ENCODE measurements at places on chromosomes 13 and 19.
A peak's percentile ranks its signal among the peaks of the same experiment; 100 is the strongest.

DNA sequence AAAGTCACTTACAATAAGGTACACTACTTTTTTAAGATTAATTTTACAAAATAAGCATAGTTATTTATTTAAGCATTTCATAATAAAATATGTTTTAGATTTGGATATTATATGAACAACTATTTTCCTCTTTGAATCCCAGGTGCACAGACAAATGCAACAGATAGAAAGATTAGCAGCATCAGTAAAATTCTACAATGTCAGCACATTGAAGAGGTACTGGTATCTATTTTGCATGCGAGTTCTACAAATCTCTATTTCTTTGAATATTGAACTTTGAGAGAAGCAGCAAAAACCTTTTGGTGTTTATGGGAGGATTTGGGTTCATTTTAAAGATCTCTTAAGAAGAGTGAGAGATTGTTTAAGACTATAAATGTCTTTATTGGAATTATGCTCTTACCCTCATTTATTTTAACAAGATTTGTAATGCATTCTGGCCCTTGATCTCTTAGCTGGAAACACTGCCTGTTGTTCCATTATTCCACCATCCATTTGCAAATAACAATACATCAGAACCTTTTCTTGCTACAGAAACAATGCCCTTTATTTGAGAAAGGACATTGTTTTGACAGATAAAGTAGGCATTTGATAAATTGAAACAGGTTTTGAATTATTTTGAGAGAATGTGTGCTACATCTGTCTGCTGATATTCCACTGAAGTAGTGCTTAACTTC is 558.8 kb upstream of the KLHL1 start:
- no peak for DNase-seq

- DNase-seq = no peak
These were observed 40.6 kb downstream of the FBN3 start for GRCh38 chr19:8108560-8109445.

- DNase-seq = peak; percentile 29
These were observed 10.8 kb downstream of the RASL11A start for GRCh38 chr13:27281420-27281819.

- peak; percentile 92 for DNase-seq
These were observed 32.7 kb downstream of the MBNL2 start for GRCh38 chr13:97254816-97255215.

DNA sequence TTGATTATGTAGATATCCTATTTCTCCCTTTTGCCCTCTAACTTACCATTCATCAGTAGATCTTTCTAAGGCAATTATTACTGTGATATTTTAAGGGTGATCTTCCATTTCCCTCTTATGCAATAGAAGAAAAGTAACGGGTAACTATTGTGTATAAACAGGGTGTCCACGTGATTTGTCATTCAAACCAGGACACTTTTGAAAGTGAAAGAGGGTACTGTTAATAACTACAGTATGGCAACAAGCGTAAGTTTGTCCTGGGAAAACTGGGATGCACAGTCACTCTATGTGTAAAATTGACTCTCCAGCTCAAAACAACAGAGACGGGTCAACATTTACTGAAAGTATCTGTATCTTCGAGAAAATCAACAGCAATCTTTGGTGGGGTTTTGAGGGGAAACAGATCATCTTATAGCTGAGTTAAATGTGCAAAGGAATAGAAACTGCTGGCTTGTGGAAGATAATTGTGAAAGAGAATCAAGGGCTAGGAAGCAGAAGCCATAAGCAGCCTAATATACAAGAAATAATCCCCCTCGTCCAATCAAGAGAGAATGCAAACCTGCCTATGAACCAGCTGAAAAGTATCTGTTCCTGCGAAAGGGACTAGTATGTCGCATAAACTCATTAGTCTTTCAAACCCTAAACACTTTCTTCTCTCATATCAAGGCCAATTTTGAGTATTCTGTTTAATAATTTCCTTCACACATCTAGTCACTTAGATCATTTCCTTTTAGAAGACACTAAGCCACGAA is 126.7 kb downstream of the FOXO1 start:
- no peak for DNase-seq

Data from ELR (cell line).